Hematopoietic multipotent progenitor cell treated with erythropoietin and hydrocortisone succinate and interleukin-3 and kit ligand, for 6 days (in vitro differentiated cells): ENCODE measurements at places on chromosomes 7 and 10.

DNA sequence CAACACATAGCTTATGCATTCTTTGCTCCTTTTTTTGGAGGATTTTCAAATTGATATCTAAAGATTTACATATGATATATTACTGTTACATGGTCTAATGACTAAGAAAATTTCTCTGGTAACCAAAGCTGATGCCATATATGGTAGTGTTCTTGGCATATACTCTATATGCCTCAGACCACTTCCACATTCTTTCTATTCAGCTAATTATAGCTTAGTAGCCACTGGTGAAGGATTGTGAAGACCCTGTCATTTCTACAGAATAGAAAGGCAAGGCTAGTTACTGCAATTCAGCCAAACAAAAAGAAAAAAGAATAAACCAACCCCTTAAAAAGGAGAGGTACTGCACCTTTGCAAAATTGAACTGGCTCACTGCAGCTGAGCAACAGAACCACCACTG, 3.7 kb downstream of the PURB start:
- DNase-seq = peak; percentile 62

GRCh38 chr10:62323751-62324150, 50.4 kb upstream of the ZNF365 start:
- no peak for DNase-seq

GRCh38 chr10:47008769-47009168, 97.5 kb downstream of the PTPN20 start:
- DNase-seq = no peak

GRCh38 chr10:4519658-4520402, 306.2 kb upstream of the AKR1E2 start:
- DNase-seq = no peak

DNA sequence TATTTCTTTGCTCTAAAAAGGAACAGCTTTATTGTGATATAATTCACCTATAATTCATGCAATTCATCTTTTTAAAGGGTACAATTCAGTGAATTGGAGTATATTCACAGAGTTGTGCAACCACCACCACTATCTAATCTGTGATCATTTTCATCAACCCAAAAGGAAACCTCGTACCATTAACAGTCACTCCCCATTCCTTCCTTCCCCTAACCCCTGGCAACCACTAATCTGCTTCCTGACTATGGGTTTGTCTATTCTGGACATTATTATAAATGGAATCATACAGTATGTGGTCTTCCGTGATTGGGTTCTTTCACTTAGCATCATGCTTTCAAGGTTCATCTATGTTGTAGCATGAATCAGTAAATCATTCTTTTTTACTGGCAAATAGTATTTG, 52.3 kb downstream of the MKI67 start:
- peak; percentile 49 for DNase-seq

GRCh38 chr7:154748089-154748786, 254.7 kb downstream of the PAXIP1 start:
- DNase-seq = no peak

GRCh38 chr10:70363971-70364771, 18.3 kb downstream of the LRRC20 start:
- DNase-seq = peak; percentile 93

- no peak for DNase-seq
These were observed 18.3 kb upstream of the TMEM140 start for GRCh38 chr7:135129579-135129978.

- no peak for DNase-seq
These were observed 49.4 kb downstream of the TRIL start for GRCh38 chr7:28908775-28909174.
